NCI-H1105 treated with DMSO at 0.1 percent for 48 hours (cell line): ENCODE measurements at places on chromosomes 4 and X.

DNA sequence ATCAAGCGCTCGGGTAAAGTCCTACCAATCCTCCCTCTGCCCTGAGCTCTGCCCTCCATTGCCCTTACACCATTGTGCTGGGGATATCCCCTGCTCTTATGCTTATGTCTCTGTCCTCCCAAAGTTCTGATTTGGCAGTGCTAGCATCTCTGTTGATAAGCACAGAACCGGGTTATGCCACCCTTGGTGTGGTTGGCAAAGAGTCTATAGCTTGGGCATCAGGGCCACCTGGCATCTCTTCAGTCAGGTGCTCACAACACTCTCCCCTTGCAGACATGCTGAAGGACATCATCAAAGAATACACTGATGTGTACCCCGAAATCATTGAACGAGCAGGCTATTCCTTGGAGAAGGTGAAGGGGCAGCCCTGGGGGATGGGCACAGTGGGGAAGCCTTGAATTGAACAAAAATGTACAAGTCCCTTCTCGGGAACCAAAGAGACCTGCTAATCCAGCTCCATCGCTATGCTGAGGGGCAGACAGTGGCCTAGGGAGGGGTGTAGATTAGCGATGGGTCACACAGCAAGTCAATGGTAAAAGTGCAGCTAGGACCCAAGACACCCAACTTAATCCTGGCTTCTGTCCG is 3.8 kb downstream of the MAGED2 start:
- no peak for DNase-seq

DNA sequence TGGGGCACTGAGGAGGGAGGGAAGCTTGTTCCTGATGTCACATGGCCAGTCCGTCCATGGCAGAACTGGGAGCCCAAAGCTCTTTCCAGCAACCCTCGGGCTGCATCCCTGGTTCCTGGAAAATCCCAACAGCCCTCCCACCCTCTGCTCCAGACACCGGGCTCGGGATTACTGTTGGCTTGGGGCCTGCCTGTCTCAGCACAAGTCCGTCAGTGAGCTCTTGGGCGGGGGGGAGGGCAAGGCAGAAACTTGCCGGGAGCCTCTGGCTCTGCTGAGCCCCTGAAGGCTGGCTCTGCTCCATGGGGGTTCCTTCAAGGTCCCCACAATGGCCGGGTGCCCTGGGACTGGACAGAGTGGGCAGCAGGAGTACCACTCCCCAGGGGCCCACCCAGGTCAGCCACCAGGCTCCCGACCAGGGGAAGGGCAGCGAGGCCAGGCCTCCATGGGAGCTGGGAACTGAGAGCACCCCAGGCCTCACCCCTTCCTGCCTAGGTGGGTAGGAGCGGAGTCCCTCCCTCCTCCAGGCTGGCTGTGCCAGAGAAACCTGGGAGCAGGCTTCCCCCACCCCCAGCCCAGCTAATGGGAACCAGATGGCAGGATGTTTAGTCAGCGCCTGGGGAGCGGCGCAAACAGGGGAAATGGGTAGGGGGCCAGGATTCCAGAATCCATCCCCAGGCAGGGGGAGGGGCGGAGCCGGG is 6.4 kb upstream of the HAUS7 start:
- no peak for DNase-seq

DNA sequence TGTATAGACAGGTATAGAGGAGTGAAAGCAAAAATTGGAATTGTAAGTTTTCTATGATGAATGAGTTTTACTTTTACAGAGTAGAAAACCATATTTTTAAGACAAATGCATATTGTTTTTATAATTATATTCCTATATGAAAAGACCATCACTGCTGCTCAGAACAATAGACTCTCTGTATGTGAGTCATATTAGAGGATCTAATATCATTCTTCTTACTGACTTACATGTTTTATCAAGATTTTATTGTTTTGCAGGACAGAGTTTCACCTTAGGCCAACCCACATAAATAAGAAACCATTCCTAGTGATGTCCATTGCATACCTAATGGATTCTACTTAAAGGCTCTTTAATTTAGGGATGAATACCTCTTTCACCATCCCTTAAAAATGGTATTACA is 88.6 kb downstream of the NR3C2 start:
- no peak for DNase-seq

GRCh38 chrX:137101273-137101990 is 67.6 kb upstream of the GPR101 start:
- no peak for DNase-seq

- DNase-seq = no peak
Measured at GRCh38 chr4:795726-796119, 30.2 kb downstream of the CPLX1 start.

DNA sequence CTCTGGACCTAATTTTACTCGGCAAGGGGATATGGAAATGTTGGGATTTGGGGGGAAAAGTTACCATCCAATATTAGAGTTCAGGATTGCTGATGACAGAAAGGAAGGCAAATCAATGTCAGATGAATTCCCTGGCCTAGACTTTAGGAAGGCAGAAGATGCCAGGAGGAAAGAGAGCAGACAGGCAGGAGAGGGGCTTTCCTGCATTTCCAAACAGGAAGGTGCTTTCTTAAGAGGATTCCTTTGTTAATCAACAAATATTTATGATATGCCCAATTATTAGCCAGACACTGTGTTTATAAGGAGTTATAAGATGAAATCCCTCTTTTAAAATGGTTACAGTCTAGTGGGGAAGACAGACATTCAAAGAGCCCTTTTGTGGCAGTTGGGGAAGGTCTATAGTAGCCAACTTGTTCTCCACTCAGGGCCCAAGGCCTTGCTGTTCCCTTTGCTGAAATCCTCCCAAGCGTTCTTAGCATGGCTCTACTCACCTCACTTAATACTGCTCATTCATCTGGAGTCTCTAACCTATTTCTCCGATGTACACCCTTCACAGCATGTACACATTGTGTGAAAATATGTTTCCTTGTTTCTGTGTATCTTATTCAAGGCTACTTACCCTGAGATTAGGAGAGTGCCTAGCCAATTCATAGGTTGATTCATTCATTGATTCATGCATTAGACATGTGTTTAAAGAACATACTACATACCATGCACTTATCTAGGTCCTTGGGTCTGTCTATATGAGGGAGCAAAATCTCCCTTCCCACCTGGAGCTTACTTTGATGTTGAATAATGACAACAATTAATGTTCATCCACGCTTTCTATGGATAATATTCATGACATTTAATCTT is 5.3 kb downstream of the IGFBP7 start:
- no peak for DNase-seq

DNA sequence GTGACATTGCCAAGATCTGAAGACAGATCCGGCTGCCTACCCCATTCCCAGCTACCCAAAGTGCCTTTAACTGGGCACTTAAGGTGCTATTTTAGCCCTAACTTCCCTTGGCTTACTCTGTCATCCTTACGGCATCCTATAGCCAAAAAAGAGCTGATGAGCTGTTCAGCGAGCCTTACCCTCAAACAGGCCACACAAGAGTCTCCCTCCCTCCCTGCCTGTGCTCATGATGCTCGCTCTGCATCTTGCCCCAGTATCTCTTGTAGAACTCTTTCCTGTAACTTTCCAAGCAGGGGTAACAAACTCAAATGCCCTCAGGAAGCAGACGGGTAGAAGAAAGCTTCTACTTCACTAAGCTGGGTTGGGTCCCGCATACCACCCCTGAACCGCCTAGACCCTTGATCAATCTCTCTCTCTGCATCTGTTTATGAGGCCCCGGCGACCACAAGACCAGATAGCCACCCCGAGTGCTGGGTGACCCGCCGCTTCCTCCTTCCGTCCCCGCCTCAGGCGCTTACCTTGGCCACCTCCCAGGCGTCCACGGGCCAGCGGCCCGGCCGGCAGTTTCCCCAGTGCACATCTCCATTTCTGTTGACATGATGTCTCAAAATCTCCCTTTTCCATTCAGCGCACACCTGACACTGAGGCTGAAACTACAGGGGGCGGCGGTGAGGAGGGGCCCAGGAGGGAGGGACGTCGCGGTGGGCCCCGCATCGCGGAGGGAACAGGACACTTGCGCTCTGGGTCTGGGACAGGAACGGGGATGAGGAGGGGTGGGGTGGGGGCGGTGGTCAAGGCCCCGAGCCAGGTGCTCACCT is 663 bp downstream of the CXorf38 start:
- peak; percentile 15 for DNase-seq

DNA sequence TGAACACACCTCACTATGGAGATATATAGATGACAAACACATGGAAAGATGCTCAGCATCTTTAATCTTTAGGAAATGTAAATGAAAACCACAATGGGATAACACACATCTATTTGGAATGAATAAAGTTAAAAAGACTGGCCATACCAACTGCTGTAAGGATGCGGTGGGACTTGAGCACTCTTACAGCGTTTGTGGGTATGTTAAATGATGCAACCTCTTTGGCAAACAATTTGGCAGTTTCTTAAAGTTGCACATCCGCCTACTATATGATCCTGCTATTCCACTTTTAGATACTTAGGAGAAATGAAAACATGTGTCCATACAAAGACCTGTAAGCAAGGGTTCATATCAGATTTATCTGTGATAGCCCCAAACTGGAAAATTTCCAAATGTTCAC is 50.7 kb downstream of the MRPL1 start:
- no peak for DNase-seq

- DNase-seq = no peak
Measured at GRCh38 chr4:170336238-170336775, 246.6 kb upstream of the AADAT start.

GRCh38 chr4:153494562-153494961 is 28.4 kb downstream of the TMEM131L start:
- DNase-seq = no peak

GRCh38 chrX:132954323-132954722 is 4.1 kb downstream of the HS6ST2 start:
- no peak for DNase-seq

- no peak for DNase-seq
Measured at GRCh38 chr4:21992330-21992729, 43.8 kb upstream of the KCNIP4 start.

DNA sequence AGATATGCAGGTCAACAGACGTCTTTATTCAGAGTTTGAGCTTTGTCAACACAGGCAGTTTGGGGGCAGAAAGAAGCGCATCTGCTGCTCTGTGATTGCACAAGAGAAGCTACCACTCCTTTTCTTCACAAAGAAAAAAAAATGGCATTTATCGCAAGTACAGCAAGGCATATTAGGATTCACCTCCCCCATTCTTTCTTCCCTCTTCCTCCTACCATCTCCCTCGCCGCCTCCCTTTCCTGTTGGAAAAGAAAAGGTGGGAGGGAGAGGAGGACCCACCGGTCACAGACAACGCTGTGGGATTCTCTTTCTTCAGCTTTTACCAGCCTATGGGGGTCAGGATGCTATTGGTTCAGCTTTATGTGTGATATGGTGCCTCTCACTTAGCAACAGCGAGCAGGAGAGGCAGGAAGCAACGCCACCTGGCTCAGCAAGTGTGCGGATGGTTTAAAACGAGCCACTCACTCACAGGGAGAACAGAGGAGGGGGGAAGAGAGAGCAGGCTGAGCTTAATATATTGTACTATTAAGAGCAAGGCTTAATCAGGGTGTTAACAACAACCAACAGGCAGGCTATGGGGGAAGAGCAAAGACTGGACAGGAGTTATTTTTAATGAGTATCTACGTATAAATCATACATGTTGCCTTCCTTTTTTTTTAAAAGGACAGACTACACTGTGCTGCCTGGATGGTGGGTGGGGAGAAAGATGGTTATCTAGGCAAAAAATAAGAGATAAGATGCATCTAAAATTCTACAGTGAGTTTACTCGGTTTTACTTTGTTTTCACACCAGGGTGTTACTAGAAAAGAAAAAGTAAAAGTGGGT is 104.7 kb downstream of the MAML3 start:
- DNase-seq = peak; percentile 93

DNA sequence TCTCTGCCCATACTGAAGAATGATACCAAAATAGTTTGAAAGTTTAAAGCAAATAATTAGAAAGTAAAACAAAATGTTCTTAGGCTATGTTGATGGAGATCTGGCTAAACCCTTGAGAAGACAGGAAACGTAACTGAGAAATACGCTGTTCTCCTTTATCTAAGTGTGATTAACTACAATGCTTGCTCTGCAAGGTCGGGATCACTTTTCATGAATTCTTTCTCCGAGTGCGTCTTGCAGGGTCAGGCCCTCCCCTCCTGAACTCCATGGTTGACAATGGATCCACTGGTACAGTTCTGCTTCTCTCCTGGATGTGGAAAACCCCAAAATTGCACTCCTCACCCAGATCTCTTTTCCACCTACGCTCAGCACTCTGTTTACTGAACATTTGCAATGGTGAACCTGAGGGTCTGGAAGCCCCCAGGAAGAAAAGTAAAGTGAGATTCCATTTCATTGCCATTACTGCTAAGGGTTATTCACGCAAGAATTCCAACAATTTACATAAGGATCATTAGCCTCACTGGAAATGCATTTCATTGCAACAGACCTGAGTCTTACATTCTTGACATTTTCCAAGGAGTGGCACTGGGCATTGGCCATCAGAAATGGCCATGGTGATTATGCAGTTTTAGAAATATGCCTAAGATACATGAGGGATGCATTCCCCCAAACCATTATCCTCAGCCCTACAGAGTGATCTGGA is 24.6 kb upstream of the WWC2 start:
- DNase-seq = no peak

DNA sequence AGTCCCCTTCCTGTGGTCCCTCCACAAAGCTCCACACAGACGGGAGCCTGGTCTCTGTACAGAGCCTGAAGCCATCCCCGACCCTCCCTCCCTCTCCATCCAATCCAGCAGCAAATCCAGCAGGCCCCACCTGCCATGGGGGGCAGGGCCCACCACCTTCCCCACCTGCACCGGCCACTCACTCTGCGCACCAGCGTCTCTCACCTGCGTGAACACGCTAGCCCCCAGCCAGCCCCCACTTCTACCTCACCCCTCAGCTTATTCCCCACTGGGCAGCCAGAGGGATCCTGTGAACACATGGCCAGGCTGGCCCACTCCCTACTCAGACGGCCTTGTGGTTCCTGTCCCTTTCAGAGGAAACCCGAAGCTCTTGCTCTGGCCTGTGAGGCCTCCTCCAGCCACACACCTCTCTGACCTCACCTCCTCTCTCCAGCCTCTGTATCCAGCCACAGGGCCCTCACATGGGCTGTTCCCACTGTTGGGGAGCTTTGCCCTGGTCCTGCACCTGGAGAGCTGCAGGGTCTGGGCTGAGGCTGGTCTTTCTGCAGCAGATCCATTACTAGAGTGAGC is 70.9 kb downstream of the WFS1 start:
- no peak for DNase-seq

DNA sequence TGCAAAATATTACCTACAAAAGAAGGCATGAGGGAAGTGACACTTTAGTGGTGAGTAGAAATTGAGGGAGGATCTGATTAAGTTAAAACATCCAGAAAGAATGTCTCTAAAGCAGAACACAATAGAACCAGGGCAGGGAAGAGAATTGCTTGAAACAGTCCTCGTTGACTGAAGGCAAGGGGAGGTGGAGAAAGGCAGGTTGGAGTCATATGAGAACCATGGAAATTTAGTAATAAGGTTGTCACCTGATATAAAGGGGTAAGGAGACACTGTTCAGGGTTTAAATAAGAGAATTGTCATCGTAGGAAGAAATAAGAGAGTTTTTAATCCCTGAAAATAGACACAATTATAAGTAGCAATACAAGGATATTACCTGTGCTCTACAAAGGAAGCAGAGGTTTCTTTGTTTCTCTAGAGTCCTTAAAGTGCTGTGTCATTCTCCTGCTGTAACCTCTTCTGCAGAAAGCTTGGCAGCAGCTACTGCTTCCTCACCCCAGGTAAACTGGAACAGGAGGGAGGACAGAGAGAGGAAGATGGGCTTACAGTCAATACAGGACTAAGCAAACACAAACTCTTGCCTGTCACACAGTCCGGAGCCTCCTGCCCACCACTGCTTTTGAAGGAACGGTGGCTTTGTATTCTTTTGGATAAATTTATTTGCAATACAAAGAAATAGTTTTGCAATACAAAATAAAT is 258.4 kb downstream of the PPARGC1A start:
- peak; percentile 11 for DNase-seq
